ENCODE measurements at places on chromosomes 7 and 10.

DNA sequence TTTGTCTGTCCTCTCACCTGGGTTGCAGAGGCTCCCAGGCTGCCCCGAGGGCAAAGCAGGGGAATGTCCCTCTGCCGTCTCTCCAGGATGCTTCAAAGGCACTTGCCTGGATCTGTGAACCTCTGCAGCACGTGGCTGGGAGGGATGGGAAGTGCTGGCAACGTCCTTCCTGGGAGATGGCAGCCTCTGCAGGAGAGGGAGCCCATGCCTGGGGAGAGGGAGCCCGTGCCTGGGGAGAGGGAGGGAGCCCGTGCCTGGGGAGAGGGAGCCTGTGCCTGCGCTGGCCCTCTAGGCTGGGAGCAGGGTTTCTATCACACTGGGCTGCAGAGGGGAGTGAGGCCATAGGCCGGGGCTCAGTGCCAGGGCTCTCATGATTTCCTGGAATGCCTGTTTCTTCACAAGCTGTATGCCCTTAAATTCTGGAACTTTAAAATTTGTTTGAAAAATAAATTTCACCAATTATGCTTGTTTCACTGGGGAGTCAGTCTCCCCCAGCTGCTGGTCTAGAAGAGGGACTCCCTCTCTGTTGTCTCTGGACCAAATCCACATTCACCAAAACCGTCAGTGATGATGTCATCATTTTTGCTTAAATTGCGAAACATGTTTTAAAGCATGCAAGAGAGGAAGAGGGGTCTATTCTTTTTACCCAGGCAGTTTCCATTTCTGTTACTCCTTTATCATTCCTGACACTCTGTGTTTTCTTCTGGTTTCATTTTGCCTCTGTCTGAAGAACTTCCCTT is 135.7 kb downstream of the DNAJB6 start:
- DNase-seq, result no peak

DNA sequence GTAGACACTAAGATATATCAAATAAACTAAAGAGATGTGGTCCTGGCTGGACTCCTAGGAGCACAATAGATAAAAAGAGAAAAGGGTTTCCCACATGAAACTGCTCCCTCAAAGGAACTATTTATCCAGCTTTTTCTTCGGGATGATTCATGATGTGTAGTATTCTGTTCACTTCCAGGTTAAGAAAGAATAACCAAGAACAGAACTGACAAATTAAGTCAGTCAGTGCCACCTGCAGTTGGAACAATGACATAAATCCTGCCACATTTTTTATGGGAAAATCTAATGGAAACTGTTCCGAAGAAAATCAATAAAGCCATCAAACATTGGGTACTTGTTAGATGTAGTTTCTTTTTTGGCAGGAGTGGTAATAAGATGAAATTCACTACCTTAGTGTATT is 87.1 kb downstream of the POLR1F start:
- peak; percentile 24 for DNase-seq

DNA sequence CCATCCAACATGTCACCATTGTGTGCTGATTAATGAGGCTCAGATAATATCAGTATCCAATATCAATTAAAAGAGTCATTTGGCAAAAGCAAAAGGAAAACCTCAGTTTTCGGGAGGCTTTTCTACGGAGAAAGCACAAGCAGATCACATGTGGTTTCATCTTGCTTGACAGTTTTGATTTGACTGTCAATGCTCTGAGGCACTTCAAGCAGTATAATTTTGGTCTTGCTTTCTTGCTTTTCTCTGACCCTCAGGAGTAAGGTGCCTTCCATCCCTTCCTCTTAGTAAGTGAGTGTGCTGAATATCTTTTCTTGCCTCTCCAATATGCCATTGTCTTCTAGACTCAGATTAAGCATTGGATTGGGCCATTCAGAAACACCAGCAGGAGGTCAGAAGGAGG is 115.5 kb upstream of the CALCR start:
- DNase-seq, result no peak

DNA sequence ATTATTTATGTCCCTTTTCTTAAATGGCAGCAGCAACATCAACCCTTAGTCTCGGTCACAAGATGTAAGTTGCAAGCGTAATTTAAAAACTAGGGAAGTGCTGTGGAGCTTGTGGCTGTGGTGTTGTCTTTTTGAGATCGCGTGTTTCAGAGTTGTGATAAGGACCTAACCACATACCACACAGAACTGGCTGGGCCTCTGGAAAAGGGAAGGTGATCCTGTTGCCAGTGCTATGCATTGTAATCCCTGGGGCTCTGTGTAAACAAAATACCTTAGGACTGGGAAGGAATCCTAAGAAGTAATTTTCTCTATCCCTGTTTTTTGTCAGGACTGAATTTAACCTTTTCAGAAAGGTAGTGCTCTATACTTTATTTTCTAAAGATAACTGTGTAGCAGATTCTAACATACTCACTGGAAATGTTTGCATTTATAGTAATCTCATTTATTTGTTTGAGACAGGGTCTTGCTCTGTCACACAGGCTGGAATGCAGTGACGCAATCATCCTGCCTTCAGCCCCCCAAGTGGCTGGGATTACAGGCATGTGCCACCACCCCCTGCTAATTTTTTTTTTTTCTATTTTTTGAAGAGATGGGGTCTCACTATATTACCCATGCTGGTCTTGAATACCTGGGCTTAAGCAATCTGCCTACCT is 60.4 kb downstream of the INPP5F start:
- no peak for DNase-seq

- DNase-seq, result no peak
Observed at GRCh38 chr10:130873636-130874035, 437.9 kb downstream of the TCERG1L start.
